Right atrium auricular region (tissue), 2 donors: ENCODE measurements at places on chromosomes 7 and 10. TPM values are rescaled to one million over a fixed set of nuclear protein-coding genes. Genes with fewer than 3 reads are reported as not detected.

GRCh38 chr10:35739998-35740397, 97.9 kb upstream of the FZD8 start:
- no peak for DNase-seq

Gene GRID1
- total RNA-seq: 0.67 TPM

Gene SBDS
- 212 TPM for total RNA-seq

GRCh38 chr7:147803606-147804005, 787.0 kb upstream of the C7orf33 start:
- no peak for DNase-seq

- DNase-seq: no peak
Measured at GRCh38 chr7:23012908-23013714, 819 bp downstream of the HYCC1 start.

GRCh38 chr7:44461387-44461786, 29.1 kb downstream of the NUDCD3 start:
- no peak for DNase-seq

Gene MBL2
- not detected for total RNA-seq

Gene TMEM213
- total RNA-seq: not detected

- DNase-seq: no peak
Measured at GRCh38 chr10:125991392-125991791, 95.0 kb downstream of the FANK1 start.

Gene NPSR1
- total RNA-seq: not detected
